Esophagus squamous epithelium (tissue), 5 donors: ENCODE measurements at places on chromosomes 4 and X. TPM values are rescaled to one million over a fixed set of nuclear protein-coding genes. Genes with fewer than 3 reads are reported as not detected.
A peak's percentile ranks its signal among the peaks of the same experiment; 100 is the strongest.

PPAT gene
- total RNA-seq: 4.5 TPM

SLC9B1 gene
- not detected for total RNA-seq

TMEM144 gene
- 12.8 TPM for total RNA-seq

STATH gene
- total RNA-seq: not detected

- no peak for DNase-seq
- H3K36me3 ChIP-seq: peaks cover 10% of the 10 kb centered on the region
- H3K4me1 ChIP-seq: peaks cover 58% of the 10 kb centered on the region
- H3K27me3 ChIP-seq: no peaks in the 10 kb centered on the region
- H3K27ac ChIP-seq: peak overlapping the region; percentile 91
Observed at GRCh38 chrX:2691543-2692220, 587 bp downstream of the CD99 start.

DNA sequence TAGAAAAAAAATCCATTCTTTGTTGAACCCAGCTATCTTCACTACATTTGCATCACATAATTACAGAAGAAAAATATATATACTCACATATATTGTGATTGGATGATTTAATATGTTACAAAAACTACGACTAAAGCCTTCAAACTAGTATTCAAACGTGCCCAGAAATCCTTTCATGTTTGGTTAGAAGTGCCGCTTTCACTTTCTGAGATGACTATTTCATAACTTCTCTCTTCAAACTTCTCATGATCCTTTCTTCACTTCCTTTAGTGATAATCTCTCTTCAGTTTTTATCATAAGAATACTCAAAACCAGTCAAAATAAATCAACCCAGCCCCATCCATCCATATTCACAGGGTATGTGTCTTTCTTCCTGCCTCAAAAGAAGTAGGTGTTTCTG lies 50.8 kb upstream of the NAF1 start:
- no peak overlapping the region for H3K4me3 ChIP-seq
- no peaks in the 10 kb centered on the region for H3K4me1 ChIP-seq
- H3K27ac ChIP-seq: no peak overlapping the region

DNA sequence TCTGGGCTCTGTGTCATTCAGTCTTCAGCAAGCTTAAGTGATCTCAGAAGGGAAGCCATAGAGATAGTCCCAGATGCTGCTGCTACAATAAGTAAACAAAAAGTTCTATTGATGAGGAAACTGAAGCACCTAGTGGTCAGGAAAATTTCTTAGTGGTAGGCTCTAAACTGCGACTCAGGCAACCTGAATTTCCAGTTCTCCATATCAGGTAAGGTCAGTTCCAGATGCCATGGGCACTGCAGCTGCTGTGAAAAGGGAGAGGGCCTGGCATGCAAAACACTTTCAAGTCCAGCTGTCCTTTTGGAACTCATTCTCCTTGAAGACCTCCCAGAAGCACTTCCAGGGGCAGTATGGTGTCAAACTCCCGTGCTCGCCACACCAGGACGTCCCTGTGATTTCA lies 46.2 kb downstream of the REELD1 start:
- no peaks in the 10 kb centered on the region for H3K27me3 ChIP-seq
- peaks cover 31% of the 10 kb centered on the region for H3K36me3 ChIP-seq
- H3K4me1 ChIP-seq: no peaks in the 10 kb centered on the region

GRCh38 chr4:90486346-90486745 lies 359.2 kb downstream of the CCSER1 start:
- no peaks in the 10 kb centered on the region for H3K36me3 ChIP-seq
- no peak overlapping the region for H3K27ac ChIP-seq
- H3K4me3 ChIP-seq: no peak overlapping the region
- H3K4me1 ChIP-seq: no peaks in the 10 kb centered on the region

- no peaks in the 10 kb centered on the region for H3K27me3 ChIP-seq
- H3K4me3 ChIP-seq: no peak overlapping the region
- H3K27ac ChIP-seq: no peak overlapping the region
- no peaks in the 10 kb centered on the region for H3K4me1 ChIP-seq
- no peaks in the 10 kb centered on the region for H3K36me3 ChIP-seq
Observed at GRCh38 chrX:103293118-103293517, 16.6 kb upstream of the TCEAL5 start.
